H54 (cell line): ENCODE measurements at places on chromosomes 16 and 17.

DNA sequence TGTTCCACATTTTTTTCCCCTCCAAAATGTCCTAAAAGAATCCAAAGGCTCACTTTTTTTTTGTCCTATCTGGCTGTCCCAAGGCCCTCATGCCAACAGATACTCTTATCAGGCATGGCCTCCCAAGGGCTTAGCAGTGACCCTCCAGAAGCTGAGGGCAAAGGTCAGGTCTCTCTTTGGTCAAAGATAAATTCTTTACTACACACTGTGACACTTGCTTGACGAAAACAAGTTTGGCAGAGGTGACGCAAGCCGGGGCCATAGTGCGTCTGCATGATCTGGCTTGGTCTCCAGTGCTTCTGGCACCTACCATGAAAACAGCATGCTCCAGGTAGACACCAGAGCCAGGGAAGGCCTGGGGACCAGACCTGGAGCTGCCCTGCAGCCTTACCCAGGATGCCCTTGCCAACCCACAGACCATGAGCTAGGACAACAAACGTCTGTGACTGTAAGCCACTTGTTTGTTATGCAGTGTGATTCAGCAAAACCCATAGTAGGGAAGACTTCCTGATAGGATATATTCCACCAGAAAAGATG is 48.5 kb upstream of the IRF8 start:
- DNase-seq = no peak

- no peak for DNase-seq
These were observed 31.0 kb downstream of the VPS53 start for GRCh38 chr17:683499-684254.

DNA sequence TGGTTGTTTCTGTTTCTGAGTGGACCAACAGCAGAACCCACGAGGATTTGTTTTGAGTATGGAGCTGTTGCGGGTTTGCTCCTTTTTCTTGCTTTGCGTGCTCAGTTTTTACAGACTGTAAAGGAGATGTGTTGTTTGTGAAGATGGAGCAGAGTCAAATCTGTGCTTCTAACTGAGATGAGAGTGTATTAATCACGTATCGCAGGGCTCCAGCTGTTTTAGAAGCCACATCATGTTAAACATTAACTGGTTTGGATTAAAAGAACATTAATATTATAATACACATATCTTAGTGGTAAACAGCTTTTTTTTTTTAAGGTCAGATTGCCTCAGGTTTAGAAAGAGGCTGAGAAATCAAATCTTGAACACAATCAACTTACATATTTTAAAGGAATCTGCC is 69.4 kb downstream of the YPEL2 start:
- DNase-seq = no peak

GRCh38 chr16:85868495-85868894 is 30.5 kb upstream of the IRF8 start:
- no peak for DNase-seq

DNA sequence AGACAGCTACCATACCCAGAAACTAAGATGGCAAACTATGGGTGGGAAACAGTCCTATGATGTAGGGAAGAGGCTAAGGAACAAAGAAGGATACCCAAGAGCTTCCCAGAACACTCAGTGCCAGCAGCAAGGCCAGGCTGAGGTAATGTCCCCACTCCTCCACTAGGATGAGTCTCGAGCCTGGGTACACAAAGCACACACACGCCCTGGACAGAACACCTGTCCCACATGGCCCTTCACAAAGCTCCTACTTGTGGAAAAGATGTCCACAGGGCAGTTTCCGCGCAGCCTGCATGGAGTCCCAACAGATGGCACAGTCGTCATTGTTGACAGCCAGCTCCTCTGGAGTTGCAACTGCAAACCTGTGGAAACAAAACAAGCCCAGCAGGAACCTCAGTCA is 23.9 kb downstream of the AMFR start:
- no peak for DNase-seq

DNA sequence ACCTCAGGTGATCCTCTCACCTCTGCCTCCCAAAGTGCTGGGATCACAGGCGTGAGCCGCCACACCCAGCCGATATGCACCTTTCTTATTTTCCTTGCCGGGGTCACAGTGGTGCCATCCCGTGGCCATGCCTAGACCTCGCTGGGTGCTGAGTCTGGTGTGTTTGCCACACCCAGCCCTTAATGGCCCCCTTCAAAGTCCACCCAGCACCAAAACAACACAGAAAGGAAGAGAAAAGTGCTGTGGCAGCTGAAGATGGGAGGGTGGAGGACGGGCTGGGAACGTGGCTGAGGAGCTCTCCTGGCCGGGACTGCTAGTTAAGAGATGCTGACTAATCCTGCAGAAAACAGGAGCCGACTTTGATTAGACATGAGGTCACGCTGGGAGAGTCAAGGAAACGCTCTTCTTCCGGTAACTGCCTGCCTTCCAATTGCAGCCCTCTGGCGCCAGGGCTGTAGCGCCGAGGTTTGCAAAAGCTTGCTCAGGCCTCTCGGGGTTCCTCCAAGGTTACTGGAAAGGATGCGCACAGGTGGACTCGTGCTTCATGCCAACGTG is 10.9 kb downstream of the SLC43A2 start:
- DNase-seq = peak; percentile 93

DNA sequence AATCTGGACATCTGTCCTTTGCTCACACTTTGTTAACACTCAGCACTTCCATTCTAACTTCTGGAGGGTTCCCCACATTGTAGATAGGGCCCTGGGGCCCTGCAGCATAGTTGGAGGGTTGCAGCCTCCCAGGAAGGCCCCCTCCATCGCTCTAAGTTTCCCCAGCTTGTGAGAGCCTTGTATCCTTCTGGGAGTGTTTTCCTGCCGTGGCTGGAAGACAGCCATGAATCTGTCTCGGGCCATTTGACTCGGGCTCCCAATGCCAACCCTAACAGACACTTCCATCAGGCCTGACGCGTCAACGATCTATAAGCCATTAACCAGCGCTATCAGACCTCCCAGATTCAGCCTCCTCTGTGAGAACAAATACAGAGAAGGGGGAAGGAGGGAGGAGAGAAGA is 263.7 kb upstream of the RPL38 start:
- DNase-seq = no peak

DNA sequence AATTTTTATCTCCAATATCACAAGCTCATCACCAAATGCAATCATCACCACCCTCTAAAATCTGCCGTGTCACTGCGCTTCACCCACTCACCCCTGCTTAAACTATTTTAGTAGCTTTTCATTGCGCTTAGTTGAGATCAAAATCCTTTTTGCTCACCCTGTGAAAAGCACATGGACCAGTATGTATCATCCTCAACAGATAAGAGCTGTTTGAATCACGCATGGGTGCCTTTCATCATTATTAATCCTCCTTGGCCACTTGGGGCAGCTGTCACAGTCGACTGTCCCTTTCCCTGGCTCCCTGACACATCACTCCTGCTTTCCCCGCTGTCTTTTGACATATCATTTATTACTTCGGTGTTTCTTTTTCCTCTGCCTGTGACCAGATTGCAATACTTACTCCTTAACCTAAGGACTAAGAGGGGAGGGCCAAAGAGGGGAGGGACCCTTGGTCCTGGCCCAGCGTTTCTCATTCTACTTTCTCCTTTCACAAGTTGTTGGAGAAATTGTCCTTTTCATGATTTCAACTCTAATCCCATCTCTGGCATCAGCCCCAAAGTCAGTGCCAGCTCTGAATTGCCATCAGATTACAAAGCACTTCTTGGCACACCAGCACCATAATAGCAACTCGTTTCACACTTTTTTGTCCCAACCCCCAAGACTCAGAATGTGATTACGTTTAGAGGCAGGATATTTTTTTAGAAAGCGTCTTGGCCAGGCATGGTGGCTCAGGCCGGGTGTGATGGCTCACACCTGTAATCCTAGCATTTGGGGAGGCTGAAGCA is 8.6 kb upstream of the KDM6B start:
- DNase-seq = no peak

DNA sequence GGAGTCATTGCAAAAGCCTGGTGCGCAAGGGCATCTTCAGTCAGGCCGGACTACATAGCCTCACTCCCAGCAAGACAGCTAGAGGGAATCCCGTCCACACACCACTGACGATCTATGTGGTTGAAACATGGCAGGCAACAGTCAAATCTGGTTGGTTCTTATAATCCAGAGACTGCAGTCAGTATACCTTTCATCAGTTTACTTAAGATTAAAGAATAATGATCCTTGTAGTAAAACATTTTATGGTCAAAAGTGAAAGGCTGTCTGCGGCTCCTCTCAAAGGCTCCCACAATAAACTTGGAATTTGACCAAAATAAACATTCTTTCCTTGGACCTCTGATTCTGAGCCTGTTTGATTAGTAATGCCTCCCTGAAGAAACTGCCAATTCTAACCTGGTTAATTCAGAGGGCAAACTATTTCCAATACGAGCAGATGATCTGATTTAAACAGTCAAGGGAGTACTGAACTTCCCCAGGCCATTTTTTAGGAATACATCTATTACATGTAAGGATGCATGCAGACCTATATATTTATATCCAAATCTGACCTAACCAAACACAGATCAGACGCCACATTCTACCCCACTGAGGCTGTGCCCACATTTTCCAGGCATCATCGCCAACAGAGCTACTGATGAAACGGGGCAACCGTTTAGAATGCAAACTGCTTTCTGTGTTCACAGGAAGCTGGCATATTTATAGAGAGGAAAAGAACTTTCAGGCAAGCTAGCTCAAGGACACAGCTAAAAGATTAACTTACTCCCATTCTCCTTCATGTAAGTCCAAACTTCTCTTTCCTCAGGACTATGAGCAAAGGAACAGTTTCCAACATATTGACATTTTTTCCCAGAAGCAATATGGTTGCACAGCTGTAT is 15.3 kb upstream of the TXNDC11 start:
- no peak for DNase-seq

DNA sequence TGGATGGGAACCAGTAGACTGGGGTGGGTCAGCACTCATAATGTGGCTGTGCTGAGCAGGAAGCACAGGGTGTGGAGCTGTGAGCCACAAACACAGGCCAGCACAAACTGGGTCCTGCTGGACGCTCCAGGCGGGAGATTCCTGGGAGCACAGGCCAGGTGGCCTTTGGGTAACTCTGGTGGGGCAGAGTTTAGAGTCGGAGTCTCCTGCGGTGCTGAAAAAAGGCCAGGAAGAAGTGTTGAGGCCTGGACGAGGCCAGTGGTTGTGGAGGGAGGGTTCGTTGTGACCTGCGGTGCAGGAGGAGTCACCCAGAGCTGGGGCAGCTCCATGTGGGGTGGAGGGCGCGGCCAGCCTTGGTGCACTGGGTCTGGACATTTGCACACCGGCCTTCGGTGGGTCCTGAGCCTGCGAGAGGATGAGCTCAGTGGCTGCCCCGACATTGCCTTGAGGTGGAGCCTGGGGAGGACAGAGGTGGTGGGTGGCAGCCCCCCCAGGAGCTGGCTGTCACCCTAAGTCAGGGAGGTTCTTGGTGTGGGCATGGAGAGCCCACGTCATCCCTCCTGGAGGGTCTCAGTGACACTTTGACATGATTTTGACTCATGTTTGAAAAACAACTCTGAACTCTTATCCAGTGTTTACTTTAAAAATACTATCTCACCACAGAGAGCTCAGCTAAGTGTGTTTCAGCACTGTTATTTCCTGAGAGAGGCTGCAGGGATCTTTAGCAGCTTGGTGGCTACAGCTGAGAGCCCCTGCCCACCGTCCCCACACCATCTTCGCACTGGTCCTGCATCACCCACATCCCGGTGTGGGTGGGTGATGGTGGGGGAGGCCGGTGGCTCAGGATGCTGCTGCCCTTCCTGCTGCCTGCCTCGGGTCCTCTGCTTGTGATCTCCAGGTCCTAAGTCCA is 98.7 kb downstream of the NPIPB11 start:
- DNase-seq = no peak

DNA sequence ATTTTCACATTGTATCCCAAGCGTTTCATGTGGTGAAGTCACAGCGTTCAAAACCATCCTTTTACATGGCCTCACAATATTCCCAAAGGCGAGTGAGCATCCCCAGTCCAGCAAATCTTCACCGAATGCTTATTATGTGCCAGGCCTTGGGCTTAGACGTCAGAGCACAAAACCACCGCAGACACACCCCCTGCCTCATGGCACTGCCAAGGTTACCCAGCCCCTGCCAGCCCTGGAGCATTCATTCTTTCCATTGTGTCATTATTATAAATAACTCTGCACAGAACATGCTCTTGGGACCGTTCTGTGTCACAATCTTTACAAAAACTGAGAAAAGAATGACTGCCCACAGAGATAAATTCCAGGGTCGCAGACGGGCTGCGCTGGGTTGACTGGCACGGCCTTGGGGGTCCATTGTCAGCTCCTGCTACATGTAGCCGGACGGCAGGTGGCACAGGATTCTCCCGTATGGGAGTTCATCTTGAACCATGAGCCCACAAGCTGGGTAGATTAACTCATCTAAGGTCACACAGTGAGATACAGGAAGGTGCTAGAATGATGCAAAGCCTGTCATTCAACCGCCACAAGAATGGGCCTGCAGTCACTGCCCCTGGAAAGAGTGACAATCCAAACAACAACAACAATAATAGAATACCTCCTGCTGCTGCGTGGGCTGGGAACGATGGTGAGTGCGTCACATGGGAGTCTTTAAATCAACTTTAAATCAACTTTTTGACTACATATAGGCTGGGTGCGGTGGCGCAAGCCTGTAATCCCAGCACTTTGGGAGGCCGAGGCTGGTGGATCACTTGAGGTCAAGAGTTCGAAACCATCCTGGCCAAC is 4.5 kb upstream of the NECAB2 start:
- no peak for DNase-seq

DNA sequence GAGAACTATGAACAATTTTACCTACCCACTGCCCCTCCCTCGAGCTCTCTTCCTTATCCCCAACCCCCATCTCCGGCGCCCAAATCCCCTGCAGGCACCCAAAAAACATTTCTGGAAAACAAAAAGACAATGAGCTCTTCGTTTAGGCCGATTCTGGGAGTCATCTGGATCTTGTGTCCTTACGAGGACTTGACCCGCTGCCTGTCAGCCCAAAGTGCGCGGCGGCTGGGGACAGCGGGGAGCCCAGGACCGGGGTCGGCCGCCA is 524 bp downstream of the STRADA start:
- no peak for DNase-seq

DNA sequence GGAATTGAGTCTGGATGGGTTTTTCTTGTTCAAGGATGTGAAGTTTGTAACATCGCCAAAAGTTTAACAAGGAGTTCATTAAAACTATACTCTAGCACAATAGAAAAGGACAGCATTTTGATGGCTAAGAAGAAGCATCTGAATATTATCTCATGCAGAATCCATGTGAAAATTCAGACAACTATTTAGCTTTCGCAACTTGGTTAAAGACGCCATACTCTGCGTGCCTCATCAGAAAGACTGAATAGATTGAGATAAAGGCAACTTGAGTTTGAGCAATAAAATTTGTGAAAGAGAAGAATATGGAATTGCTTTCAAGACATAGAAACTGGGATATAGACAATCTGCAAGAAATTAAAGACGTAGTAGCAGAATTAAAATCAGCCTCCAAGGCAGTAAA is 151.1 kb upstream of the MYOCD start:
- DNase-seq = no peak

GRCh38 chr17:7023576-7024401 is 939 bp downstream of the BCL6B start:
- DNase-seq = no peak

- DNase-seq = no peak
These were observed 16.2 kb upstream of the RMI2 start for GRCh38 chr16:11329071-11329491.

- DNase-seq = no peak
These were observed 2.5 kb upstream of the FAM20A start for GRCh38 chr17:68603656-68604055.

GRCh38 chr16:75732871-75733270 is 6.6 kb upstream of the CPHXL start:
- DNase-seq = no peak
